ENCODE measurements at places on chromosomes 16 and 17.

DNA sequence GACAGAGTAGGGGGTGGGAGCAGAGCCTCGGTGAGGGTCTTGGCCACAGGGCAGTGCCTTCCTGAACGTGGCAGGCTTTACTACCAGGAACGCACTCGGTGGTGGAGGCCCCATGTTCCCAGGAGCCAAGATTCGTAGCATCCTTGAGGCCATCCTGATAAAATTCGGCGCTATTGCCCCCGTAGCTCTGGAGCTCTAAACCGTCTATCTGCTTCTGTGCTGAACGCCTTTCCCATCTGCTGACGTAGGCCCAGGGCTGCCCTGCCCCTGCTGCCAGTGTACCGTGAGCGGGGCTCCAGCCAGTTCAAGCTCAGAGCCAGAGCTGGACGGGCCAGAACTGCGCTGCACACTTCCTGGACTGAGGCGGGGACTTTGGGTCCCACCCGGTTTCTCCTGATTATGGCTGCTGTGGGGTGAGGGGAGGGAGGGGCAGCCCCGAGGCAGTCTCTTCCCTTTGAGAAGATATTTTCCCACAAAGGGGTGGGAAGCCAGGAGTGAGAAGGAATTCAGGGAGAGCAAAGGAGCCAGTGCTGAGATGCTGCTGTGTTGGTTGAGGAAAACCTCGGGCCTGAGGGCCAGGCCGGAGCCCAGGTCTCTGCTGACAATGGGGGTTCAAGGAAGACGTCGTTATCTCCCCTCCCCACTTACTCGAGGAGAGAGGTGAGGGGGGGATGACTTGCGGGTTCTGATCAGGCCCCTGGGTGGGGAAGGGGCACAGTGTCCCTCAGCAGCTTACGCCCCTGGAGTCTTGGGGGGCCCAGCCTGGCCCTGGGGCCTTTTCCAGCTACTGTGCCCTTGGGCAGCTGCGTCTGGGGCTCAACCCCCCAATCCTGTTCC is 29.4 kb downstream of the OR1D5 start:
- DNase-seq = no peak

DNA sequence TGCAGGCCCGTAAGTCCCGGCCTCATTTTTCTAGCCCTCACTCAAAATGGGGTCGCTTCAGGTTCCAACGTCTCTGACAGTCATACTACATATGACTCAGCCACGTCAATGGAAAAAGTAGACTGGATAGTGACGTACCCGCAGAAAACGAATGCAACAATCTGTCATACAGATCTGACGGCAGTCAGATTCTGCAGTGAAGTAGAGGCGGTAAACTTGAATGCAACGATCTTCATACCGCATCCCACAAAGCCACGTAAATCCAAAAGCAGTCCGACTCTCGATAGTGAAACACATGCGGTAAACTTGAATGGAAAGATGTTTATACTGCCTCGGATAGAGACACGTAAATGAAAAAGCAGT is 38.4 kb upstream of the ARL4D start:
- DNase-seq = peak; percentile 74

DNA sequence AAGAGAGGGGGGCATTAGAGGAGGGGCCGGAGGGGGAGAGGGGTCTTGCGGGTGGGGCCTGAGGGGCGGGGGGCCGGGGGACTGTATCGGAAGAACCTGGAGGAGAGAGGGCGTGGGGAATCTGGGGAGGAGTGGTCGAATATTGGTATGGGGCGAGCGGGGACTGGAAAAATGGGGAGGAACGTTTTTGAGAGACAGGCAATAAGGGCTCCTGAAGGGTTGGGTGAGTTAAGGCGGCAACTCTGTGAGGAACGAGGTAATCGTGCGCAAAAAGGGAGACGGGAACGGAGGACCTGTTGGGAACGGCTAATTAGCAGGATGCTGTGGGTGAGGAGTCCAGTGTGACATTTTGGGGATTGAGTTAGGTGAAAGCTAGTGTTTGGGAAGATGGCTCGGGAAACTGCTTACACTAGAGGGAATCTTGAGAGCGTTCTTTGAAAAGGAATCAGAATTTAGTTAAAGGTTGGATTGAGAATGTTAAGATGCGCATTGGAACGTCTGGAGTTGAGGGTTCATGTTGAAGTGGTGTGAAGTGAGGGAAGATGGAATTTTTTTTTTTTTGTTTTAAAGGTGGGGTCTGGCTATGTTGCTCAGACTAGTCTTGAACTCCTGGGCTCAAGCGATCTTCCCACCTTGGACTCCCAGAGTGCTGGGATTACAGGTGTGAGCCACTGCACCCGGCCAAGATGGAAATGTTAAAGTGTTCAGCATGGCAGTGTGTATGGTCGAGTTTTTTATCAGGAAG is 662 bp downstream of the WIPF2 start:
- DNase-seq = peak; percentile 88

DNA sequence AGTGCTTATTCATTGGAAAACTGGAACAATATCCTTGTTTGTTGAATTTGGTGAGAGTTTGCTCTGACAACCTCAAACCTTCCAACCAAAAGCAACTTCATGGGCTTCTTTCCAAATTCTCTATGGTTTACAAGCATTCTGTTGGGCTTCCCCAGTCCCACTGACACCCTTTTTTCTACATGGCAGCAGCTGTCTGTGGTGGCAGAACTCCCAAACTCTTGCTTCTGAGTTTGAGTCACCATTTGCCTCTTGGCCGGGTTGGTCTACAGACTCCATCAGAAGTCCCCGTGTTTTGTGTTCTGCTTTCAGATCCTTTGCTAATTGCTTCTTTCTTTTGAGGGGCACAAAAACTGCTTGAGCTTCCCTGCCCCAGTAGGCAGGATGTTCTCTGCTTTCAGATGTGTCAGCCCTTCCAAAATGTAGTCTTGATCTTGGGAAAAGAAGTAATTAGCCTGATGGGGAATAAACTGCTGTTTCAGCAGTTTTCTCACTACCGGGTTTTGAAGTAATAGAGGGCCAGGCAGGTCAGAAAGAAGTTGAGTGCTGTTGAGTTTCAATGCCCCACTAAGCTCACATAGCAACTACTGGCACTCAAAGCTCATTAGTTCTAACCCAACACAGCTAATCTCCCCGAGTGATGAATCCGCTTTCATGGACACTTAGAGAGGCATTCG is 80.7 kb downstream of the HS3ST3A1 start:
- DNase-seq = no peak

DNA sequence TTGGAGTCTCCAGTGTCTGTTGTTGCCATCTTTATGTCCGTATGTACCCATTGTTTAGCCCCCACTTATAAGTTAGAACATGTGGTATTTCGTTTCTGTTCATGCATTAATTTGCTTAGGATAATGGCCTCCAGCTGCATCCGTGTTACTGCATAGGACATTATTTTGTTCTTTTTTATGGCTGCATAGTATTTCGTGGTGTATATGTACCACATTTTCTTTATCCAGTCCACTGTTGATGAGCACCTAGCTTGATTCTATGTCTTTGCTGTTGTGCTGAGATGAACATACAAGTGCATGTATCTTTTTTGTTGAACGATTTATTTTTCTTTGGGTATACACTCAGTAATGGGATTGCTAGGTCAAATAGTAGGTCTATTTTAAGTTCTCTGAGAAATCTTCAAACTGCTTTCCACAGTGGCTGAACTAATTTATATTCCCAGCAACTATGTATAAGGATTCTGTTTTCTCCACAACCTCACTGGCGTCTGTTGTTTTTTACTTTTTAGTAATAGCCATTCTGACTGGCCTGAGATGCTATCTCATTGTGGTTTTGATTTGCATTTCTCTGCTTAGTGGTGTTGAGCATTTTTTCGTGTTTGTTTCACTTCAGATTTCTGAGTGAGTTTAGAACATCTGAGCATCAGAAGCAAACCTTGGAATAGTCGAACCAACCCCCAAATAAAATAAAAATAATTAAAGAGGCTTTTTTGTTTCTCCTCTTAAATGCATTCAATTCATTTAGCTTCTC is 304.7 kb downstream of the ZFHX3 start:
- DNase-seq = no peak

DNA sequence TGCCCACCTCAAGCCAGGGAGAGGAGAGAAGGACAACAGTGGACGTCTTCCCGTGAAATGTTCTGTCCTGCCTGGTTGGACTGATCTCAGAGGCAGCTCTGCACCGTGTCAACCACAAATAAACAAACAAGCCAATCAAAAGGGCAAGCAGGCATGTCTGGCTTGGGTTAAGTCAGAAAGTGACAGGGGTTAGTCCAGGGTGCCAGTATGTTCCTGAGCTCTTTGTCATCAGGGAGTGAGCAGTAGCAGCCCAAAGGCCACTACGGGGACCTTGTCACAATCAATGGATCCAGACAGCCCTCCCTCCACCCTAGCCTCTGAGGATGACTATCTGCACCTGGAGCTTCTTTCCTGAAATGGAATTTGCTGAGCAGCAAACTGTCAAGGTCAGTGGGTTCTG is 35.0 kb downstream of the CNGB1 start:
- no peak for DNase-seq
